ENCODE measurements at places on chromosomes 6 and 20.
A peak's percentile ranks its signal among the peaks of the same experiment; 100 is the strongest.

GRCh38 chr6:147970970-147971369, 371.7 kb upstream of the SASH1 start:
- no peak for DNase-seq

DNA sequence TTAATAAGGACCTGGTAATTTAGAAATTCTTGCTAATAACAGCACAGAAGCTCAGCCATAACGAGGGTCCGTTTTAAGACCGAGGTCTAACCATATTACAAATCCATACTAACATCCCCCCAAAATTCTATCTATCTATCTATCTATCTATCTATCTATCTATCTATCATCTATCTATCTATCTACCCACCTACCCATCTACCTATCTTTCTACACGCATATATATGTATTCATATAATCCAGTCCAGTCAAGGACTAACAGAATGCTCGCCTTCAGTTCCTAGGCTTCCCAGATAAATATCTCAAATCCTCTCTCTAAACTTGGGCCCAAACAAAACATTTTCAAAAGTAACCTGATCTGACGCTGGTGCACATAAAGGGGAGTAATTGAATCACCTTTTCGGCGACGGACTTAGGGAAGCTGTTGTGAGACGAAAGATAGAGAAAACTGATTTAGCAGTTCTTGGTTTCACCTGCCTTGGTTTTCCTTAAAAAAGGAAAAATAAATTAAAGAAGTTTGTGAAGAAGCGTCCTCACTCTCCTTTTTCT, 14.5 kb downstream of the HMGN4 start:
- no peak for DNase-seq

- no peak for DNase-seq
Measured at GRCh38 chr6:110485491-110485890, 9.1 kb upstream of the SLC22A16 start.

GRCh38 chr6:135667691-135668455, 170.3 kb upstream of the AHI1 start:
- DNase-seq, result peak; percentile 75

- DNase-seq, result no peak
Measured at GRCh38 chr6:149065658-149066556, 251.6 kb upstream of the TAB2 start.
